ENCODE measurements at places on chromosomes 7 and 10.

GRCh38 chr7:100044718-100045117 lies 4.9 kb upstream of the ZSCAN21 start:
- no peak for DNase-seq

DNA sequence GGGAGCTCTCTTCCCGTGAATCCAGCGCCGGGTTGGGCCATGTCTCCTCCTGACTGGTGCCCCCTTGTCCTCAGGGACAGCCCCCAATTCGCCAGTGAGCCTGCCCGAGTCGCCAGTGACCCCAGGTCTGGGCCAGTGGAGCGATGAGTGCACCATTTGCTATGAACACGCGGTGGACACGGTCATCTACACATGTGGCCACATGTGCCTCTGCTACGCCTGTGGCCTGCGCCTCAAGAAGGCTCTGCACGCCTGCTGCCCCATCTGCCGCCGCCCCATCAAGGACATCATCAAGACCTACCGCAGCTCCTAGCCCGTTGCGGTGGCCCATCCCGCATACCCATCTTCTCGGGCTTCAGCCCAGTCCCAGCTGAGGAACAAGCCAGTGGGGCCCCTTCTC lies 96.6 kb downstream of the NEURL1 start:
- DNase-seq: no peak

DNA sequence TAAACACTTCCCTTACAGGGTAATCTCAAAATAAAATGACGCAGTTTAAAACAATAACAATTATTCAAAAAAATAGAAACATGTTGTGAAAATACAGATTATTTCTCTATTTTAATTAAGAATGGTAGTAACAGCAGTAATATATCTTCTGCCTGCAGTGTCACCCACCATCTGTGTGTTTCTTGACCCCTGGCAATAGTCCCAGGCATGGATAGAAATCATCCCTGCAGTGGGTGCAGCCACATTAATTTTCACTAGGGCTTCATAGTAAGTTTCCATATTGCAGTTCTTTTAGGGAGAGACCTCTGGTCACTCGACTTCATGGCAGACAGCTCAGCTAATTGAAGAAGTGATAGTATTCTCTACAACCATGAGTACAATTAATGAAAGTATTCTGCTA lies 470.1 kb upstream of the TEX47 start:
- DNase-seq: no peak

- DNase-seq: no peak
These were observed 223.6 kb downstream of the RELN start for GRCh38 chr7:103765901-103766300.

DNA sequence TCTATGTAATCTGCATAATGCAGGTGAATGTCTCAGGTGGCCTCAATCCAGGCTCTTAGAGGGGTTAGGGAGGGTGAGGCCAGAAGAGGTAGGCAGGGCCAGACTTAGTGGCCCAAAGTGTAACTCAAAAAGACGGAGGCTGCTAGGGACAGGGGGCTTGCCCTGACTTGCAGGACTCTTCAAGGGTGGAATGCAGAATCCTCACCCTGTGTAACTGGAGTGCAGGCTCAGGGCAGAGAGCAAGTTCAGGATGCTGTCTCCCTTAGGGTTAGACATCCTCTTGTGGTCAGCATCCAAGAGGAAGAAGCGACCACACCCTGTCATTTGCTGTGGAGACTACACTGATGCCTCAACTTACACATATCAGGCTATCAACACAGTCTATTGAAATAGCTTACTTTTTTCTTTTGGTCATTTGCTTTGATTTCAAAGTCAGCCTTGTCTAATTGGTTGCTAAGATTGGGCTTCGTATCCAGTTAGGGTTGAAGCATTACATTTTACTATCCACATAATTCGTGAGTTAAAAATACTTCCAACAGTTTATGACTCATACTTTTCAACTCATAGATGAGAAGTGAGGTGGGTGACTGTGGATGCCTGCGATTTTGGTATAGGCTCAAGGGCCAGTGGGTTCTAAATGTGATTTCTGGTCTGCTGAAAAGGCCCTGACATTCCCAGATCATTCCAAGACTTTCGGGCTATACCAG lies 563.6 kb downstream of the SUGCT start:
- no peak for DNase-seq

GRCh38 chr7:18895456-18895855 lies 222.0 kb downstream of the TWIST1 start:
- no peak for DNase-seq

DNA sequence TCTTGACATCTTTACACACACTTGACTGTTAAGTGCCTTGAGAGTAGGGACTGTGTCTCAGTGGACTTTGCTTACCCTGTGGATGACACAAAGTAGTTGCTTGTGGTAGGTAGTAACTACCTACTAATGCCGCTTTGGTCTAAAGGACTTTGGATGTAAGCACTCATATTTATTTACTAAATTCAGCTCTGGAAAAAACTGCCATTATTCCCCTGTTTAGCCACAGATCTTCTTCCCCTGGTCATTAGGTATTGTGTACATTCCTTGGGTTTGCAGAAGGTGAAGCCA lies 2.8 kb upstream of the VDAC2 start:
- no peak for DNase-seq

DNA sequence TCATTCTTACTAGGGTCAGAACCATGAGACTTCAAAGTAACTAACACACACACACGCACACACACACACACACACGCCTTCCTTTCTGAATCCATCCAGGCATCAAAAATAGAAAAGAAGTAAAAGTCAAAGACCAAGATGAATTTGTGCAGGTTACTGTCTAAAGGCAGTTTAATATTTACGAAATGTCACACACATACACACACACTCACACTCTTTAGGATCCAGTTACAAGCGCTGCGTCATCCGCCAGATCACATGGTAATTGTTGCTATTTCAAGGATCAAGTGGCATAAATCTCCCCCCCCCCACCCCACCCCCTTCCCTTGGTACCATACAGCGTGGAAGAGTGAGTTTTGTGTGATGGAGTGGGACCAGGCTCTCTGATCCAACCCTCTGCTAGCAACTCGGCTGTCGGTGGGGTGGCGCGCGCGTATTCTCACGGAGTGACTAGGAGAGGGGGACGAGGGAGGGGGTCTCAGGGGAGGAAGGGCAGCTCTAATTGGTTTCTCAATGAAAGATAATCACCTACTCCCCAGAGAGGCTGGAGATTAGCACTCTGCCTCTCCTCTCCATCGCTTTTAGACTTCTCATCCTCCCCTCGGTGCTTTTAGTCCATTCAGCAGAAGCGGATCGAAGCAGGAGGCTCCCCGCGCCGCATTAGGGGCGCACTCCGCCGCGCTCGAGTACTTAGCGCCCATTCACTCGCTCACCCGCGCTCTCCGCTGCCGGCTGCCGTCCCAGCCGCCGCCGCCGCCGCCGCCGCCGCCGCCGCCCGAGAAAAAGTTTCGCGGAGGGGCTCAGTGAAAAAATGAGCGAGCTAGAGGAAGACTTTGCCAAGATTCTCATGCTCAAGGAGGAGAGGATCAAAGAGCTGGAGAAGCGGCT lies 83.5 kb upstream of the PRKG1 start:
- DNase-seq: no peak

DNA sequence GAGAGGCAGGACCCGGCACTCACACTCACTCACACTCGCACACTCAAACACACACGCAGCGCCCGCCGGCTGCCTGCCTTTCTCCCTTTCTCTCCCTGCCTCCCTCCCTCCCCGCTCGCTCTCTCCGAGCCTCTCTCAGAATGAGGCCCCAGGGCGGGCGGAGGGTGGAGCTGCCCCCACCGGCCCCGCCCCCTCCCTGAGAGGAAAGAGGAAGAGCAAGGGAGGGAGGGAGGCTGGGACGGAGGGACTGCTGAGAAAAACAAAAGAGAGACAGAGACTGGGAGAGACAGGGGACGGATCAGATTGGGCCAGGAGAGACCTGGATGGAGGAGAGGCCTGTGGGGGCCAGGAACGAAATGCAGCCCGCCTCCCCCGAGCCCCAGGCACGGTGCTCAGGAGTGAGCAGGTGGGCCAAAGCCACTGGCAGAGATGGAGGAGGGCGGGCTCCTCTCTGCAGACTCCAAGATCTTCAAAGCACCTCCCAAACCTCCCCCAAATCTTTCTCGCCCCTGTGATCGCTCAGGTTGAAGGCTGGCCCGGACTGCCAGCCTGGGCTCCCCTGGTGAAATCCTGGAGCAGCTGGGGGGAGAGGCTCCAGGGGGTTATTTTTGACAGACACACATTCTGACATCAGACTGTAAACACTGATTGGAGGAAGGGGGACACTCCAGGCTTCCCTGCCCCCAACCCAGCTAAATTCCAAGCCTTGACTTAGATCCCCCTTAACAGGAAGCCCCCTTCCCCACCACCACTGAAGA lies 5.1 kb downstream of the LDB1 start:
- DNase-seq: peak; percentile 79
